ENCODE measurements at places on chromosomes 7 and 10.

DNA sequence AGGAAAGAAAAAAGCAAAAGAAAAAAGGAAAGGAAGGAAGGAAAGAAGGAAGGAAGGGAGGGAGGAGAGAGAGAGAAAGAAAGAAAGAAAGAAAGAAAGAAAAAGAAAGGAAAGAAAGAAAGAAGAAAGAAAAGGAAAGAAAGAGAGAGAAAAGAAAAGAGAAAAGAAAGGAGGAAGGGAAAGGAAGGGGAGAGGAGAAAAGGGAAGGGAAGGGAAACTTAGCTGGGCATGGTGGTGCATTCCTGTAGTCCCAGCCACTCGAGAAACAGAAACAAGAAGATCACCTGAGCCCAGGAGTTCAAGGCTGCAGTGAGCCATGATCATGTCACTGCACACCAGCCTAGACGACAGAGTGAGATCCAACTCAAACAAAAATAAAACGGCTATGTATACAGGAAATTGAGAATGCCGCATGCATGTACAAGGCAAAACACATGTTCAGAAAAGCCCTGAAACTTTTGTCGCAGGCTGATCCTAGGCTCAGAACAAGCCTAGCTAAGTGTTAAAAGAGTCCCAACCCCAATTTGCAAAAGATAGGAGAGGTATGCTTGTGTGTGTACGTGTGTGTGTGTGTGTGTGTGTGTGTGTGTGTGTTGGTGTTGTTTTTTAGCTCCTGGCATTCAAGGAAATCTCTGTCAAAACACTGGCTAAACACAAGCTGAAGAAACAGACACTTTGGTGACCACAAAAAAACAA is 6.6 kb upstream of the NPC1L1 start:
- H3K4me3 ChIP-seq = no peak overlapping the region
- H3K4me1 ChIP-seq = no peaks in the 10 kb centered on the region
- DNase-seq = no peak
- H3K27me3 ChIP-seq = no peaks in the 10 kb centered on the region

- no peaks in the 10 kb centered on the region for H3K4me1 ChIP-seq
- H3K36me3 ChIP-seq = no peaks in the 10 kb centered on the region
- H3K27me3 ChIP-seq = no peaks in the 10 kb centered on the region
- no peak for DNase-seq
- no peak overlapping the region for H3K4me3 ChIP-seq
- no peak overlapping the region for H3K27ac ChIP-seq
These were observed 202.1 kb downstream of the PTEN start for GRCh38 chr10:88065383-88066049.

- H3K27ac ChIP-seq = no peak overlapping the region
- DNase-seq = no peak
- peaks cover 5% of the 10 kb centered on the region for H3K4me1 ChIP-seq
These were observed 31.1 kb upstream of the ABCA13 start for GRCh38 chr7:48140001-48140681.

DNA sequence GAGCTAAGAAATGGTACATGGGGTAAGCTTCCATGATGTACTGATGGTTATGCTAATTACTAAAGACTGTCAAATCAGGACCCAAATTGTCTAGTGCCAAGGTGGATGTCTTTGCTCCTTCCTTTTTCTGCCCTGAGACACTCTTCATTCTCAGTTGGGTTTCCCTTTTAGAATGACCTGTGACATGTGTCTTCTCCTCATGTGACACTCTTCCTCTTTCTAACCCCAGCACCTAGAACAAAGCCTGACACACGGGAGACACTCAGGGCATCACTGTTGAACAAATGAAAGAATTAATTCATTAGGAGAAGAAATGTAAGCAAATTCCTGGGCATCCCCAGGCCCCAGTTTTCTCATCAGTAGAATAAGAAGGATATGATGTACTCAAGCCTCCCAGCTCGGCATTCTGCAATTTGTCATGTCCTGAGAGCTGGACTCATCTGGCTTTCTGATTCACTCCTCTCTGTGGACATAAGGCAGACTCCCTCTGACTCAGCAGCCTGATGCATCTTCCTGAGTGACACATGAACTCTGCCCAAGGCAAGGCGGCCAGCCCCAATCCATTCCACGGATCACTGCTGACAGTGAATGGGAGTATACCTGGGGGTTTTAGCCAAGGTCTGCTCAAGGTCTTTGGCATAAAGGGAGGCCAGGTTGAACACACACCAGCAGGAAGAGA is 473.8 kb downstream of the KCNMA1 start:
- no peak overlapping the region for H3K4me3 ChIP-seq
- H3K36me3 ChIP-seq = no peaks in the 10 kb centered on the region
- no peak for DNase-seq

DNA sequence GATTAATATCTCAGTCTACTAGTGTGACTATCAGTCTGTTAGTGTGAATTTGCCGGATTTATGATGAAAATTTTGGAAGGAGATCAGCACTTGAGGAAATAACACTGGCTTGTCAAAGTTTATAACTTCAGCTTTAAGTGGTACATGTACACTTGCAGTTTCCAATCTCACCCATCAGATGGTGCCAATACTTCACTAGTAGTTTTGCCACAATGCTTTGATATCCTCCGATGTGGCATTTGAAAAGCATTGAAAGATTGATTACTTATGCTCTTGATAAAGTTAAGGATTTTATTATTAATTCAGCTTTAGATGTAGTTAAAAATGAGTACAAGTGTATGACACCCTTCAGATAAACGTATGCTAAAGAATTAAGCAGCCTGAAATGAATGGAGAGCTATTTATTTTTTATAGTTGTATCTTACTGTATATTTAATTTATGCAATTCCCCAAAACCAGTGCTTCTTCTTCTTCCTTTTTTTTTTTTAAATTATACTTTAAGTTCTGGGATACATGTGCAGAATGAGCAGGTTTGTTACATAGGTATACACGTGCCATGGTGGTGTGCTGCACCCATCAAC is 98.2 kb downstream of the ANLN start:
- H3K27ac ChIP-seq = no peak overlapping the region
- no peak overlapping the region for H3K4me3 ChIP-seq
- no peaks in the 10 kb centered on the region for H3K27me3 ChIP-seq
- no peaks in the 10 kb centered on the region for H3K4me1 ChIP-seq
- DNase-seq = no peak

DNA sequence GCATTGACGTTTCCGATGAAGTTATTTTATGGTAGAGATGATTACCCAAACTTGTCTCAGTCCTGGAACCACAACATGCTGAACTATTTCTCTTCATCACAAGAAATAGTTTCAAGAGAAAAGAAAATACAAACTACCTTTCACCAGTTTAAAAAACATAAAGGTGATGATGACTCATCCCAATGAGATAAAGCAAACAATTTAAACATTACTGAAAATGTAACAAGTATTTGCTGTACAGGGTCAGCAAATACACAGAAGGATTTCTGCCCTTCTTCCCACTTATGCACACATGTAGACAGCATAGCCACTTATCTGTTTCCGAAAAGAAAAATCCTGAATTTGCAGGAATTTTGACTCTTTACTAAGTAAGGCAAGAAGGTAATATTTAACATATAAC is 50.8 kb downstream of the RHOBTB1 start:
- H3K36me3 ChIP-seq = no peaks in the 10 kb centered on the region
- no peaks in the 10 kb centered on the region for H3K4me1 ChIP-seq
- no peak overlapping the region for H3K27ac ChIP-seq
- DNase-seq = no peak
- H3K4me3 ChIP-seq = no peak overlapping the region

- DNase-seq = no peak
- no peak overlapping the region for H3K27ac ChIP-seq
- H3K36me3 ChIP-seq = no peaks in the 10 kb centered on the region
- H3K4me3 ChIP-seq = no peak overlapping the region
- H3K4me1 ChIP-seq = peaks cover 4% of the 10 kb centered on the region
- H3K27me3 ChIP-seq = no peaks in the 10 kb centered on the region
These were observed 35.3 kb downstream of the PALD1 start for GRCh38 chr10:70513848-70514309.

DNA sequence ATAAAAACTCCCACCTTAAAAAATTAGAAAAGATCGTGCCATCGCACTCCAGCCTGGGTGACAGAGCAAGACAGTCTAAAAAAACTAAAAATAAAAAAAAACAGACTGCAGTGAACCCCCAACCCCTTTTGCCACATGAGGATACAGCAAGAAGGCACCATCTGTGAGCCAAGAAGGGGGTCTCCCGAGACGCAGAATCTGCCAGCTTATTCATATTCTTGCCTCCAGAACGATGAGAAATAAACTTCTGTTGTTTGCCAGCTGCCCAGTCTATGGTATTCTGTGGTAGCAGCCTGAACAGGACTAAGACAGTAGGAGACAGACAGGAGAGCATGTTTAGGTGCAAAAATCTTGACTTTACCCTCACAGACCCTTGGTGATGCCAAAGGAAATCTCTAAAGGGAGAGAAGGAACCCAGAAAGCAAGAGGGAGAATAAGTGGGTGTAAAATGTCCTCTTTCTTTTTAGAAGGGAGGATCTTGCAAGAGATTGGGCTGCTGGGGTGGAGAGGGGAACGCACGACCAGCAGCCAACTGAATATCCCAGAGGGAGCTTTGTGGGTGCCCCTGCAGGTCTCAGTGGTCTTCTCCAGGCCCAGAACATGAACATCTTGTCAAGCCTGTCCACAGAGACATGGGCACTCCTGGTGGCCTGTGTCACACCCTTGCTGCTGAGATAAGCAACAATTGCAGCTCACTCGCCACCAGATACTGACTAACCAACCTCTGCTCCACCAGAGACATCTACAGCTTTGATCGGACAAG is 400.7 kb upstream of the FOXK1 start:
- no peaks in the 10 kb centered on the region for H3K27me3 ChIP-seq
- no peaks in the 10 kb centered on the region for H3K36me3 ChIP-seq
- H3K4me3 ChIP-seq = no peak overlapping the region
- DNase-seq = no peak

- no peak within 1 kb of the TSS for H3K27ac ChIP-seq
- H3K4me1 ChIP-seq = no peaks in the 10 kb centered on the region
- no peaks in the 10 kb centered on the region for H3K36me3 ChIP-seq
- peak; percentile 59 for DNase-seq
These were observed at the start of gene SH3PXD2A for GRCh38 chr10:103855424-103855823. Gene SH3PXD2A, minus strand, starts transcription at chr10:103855576. Its CDS starts 310 bp downstream, at chr10:103855266.

DNA sequence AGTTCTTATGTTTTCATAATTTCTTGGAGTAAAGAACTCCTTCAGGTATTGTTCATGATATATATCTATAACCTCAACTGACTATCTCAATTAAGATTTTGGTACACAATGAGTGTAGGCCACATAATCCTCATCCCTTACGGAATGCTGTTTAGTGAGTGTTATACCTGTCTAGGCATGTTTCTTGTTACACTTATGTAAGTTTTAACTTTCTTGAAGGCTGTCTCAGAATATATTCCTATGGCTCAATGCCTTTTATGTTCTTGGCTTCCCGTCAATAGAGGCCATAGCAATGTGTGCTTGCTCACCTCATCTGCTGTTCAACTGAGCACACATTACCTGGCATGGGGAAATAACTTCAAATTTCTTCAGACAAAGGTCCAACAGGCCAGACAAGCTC is 185.1 kb downstream of the CTTNBP2 start:
- peaks cover 3% of the 10 kb centered on the region for H3K4me1 ChIP-seq
- no peaks in the 10 kb centered on the region for H3K27me3 ChIP-seq
- H3K4me3 ChIP-seq = no peak overlapping the region

Measured in H9 (cell line).